ENCODE measurements at places on chromosomes 7 and 10.

DNA sequence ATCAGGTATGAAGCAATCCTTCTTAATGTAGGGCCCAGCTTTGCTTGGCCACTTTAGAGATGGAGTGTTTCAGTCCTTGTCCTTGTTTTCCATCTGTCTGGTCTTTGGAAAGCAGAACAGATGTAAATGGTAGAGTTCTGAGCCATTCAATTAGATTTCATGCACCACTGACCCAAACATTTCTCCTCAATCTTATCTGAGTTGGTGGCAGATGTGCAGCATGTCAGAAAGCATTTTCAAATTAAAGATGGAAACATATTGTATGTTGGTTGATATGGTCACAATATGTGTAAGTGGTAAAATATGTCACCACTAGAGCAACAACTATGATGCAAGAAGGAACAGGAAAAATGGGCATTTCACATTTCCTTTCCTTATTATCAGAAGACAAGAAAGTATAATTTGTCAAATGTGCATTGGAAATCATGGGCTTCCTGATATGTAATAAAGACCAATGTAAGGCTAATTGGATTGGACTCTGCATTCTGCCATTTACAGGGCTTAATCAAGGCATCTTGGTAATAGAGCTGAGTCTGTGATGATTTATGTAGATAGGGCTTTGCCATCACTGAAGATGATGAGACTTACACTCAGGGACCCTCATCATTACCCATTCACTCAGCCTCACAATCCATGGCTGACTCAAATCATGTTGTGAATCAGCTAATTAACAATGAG is 750.7 kb downstream of the NRG3 start:
- DNase-seq, result no peak

DNA sequence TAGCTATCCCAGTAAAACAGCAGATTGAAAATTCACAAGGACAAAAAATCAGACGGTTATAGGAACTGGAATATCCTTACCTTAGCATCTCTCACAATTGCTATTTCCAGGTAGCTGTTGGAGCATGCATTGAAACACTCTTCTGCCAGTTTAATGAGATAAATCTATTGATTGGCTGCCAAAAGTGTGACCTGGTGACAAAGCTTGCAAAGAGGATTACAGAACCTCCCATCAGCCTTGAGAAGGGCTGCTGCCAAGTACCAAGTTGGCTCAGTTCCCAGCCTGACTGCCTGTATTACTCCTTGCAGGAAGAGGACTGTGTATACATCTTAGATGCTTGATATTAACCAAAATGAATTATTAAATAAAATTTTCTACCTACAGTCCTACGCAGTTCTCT is 5.1 kb downstream of the PRLHR start:
- DNase-seq, result no peak

DNA sequence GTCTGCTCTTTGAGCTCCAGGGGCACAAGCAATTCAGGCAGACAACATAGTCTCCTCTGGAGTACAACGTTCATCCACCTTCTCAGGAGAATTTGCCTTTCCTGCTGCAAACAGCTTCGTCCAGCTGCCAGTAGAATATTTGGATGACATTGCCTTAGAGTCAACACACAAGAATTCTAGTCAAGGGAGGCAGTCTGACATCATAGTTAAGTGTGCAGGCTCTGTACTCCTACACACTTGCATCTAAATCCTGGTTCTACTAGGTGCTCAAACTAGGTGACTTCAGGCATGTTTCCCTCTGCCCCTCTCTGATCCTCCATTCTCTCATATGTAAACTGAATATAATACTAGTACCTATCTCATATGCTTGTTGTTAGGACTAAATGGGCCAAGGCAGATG is 314.8 kb downstream of the HPSE2 start:
- no peak for DNase-seq

DNA sequence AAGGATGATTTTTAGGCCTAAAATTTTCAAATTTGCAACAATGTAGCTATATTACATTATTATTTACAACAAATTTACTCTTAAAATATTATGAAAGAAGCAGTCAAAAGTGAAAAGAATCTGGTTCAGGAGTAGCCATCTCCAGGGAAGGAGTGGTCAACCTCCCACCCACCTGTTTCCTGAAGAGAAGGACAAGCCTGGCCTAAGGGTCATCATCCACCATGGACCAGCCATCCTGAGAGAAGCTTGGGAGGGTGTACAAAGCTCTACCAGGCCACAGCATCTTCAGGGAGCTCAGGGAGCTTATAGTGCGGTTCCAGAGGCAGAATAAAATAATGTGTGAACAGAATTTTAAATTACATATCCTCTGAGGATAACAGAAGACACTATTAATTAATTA is 38.1 kb downstream of the COL1A2 start:
- no peak for DNase-seq

- DNase-seq, result no peak
Measured at GRCh38 chr10:3829156-3830050, 44.4 kb upstream of the KLF6 start.

GRCh38 chr10:111837985-111838384 is 345.6 kb downstream of the GPAM start:
- DNase-seq, result no peak

GRCh38 chr7:156198277-156198676 is 386.0 kb upstream of the SHH start:
- no peak for DNase-seq

DNA sequence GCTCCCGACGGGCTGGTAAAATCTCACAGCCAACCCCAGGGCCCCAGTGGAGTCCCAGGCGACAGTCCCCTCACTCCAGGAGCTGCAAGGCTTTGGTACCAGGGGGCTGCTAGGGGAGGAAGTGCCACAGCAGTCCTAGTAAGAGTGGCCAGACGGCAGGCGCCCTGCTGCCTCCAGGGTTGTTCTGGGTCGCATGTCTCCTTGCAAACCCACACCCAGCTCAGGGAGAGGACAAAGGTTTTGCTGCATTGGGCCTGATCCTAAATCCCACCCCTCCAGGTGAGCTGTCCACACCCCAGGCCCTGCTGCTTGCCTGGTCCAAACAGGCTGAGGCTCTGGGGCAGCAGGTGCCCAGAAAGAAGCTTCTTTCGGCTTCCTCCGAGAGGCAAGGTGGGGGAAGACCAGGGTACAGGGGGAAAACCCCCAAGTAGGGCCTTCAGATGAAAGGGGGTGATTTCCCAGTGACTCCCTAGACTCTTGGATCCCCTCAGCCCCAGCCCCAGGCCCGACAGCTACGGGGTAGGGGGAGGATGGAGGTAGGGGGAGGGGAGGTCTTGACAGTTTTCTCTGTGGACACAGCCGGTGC is 4.2 kb upstream of the KCP start:
- DNase-seq, result no peak

DNA sequence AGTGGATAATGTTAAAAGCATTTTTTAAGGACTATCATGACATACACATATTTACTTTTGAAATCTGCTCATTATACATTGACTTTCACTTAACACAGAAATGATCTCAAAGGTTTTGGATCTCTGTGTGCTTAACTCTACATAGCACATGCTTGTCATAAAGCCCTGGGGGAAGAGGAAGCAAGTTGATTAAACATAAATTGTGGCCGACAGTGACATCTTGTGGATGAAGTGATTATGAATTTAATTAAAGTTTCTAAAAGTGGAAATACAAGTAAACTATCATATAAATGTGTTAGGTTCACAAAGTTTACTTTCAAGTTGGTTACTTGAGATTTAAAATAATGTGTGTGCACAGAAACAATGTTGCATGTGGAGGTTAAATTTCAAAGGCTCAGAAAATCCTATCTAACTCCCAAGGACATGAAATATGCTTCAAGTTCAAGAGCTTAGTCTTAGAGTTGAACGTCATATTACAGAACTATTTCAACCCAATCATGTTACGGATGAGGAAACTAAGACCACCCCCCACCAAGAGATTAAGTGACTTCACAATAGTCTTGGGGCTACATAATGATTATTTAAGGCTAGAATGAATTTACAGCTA is 1247.8 kb downstream of the GATA3 start:
- DNase-seq, result peak; percentile 56

GRCh38 chr7:131183611-131184119 is 144.0 kb upstream of the MKLN1 start:
- peak; percentile 48 for DNase-seq

DNA sequence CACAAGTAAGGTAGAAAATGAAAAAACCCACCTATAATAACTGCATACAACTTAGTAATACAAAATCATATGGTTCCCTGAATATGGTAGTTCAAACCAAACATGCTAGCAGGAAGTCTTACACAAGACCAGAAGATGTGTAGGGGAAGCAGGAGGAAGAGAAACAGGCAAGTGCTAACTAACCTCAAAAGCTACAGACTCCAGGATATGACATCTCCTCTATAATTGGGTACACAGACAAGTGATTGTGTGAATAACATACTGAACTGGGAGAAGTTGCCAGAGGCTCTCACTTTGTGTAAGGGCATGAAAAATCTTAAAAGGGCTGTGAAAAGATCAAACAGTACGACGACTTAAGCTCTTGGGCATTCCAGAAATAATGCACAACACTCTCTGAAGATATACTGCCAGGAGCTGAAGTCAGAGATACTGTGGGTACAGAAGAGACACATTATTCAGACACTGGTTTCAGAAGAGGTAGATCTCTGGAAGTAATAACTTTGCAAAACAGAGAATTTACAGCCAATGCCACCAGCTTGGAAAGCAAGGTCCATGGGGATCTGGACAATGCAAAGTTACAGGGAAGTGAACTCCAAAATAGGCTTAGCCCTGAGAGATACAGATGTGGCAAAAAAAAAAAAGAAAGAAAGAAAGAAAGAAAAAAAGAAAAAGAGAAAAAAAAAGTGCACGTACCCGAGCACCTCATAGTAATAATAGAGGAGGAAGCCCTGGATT is 767.2 kb downstream of the TNS3 start:
- DNase-seq, result no peak

- DNase-seq, result no peak
Measured at GRCh38 chr7:151844071-151844824, 32.7 kb downstream of the PRKAG2 start.

DNA sequence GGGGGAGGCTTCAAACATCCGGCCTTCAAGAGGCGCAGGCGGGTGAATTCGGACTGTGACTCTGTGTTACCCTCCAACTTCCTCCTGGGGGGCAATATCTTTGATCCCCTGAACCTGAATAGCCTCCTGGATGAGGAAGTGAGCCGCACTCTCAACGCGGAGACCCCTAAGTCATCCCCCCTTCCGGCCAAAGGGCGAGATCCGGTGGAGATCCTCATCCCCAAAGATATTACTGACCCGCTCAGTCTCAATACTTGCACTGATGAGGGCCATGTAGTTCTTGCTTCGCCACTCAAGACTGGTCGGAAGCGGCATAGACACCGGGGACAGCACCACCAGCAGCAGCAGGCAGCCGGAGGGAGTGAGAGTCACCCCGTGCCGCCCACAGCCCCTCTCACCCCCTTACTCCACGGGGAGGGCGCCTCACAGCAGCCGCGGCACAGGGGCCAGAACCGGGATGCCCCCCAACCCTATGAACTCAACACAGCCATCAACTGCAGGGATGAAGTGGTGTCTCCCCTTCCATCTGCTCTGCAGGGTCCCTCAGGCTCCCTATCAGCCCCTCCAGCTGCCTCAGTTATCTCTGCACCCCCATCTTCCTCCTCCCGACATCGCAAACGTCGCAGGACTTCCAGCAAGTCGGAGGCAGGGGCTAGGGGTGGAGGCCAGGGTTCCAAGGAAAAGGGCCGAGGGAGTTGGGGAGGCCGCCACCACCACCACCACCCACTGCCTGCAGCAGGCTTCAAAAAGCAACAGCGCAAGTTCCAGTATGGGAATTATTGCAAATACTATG is 1.1 kb downstream of the MEPCE start:
- peak; percentile 28 for DNase-seq

- DNase-seq, result no peak
Measured at GRCh38 chr10:6990891-6991290, 410.8 kb upstream of the PRKCQ start.

- no peak for DNase-seq
Measured at GRCh38 chr10:87677595-87677994, 17.9 kb downstream of the PAPSS2 start.

DNA sequence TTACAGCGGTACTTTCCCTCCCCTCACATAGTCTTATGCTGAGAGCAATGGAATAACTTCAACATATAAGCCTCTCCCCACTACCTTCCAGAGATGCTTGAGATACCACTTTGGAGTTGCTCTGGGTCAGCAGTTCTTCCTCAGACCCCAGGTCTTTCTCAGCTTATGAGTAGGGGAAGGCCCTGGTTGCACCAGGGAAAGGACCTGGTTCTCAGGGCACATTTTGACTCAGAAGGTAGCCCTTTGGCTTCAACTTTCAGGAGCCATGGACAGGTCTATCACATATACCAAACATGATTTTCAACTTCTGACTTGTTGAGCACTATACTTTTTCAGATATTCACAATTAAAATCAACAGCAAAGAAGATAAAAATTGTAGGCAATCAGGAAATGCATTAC is 11.5 kb upstream of the FIGNL1 start:
- DNase-seq, result no peak

GRCh38 chr7:8261711-8262695 is at the start of gene ICA1:
Gene ICA1, minus strand, starts transcription at chr7:8262167. Its CDS starts 26,241 bp downstream, at chr7:8235926.
- DNase-seq, result no peak

GRCh38 chr7:26538216-26538615 is 246.6 kb downstream of the SNX10 start:
- DNase-seq, result no peak

DNA sequence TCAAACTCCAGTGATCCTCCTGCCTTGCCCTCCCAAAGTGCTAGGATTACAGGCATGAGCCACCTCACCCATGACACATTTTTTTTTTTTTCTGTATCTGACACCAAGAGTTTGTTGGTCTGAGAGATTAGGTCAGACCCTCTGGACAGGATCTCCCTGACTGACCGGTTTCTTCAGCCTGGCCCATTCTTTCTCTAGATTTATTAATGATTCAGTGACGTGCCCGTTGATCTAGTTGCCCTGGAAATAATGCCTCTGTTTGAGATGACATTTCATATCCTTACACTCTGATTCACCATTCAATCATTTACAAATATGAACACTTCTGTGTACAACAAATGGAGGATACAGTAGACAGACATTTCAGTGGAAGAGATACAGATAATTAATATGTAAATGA is 1.4 kb upstream of the ZNF212 start:
- DNase-seq, result no peak

DNA sequence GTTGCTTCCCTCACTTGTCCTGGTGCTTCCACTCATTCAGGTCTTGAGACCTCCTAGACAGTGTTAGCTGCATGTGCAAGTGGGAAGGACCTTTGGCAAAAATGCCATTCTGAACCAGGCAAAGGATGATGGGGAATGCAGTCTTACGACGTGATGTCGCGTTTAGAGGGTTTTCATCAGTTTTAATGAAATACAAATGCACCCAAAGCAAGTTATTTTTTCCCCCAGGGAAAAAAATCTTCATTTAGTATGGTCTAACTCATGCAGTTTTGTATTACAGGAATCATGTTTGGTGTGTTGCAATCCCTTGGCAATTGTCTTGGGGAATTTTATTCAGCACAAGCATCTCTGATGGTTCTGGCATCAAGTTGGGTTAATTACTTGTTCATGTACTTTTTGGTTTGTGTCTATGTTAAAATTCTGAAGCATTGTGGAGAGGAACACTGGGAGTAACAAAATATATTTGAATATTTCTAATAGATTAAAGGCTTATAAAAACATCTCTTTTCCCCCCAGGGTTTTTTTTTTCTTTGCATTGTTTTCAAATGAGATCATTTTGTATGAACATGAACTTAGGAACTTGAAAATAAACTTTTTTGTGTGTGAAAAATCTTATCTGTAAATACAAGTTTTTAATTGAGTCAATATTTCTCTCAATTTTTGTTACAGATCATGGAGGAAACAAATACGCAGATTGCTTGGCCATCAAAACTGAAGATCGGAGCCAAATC is 188.9 kb downstream of the BICC1 start:
- DNase-seq, result no peak

All from CD4-positive, alpha-beta T cell treated with Interleukin-2 at 100 ng/mL for 4 hours (primary cell).